ENCODE measurements at places on chromosomes 7 and 10.

DNA sequence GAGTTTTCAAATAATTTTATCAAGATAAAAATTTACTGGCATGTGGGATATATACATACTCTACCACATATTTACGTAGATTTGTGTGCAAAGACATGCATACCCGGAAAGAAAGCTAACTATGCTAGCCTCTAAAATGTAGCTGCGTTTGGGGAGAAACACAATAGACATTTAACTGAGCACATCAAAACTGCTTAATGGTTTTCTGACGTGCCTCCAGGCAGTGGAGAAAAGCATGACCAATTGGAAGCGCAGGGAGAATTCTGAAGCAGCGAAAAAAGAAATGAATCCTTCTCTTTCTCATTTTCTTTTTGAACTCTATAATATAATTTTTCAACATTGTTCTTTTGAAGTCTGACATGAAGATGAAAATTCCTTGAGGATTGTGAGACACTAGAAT lies 60.3 kb upstream of the LYZL1 start:
- no peak for DNase-seq

DNA sequence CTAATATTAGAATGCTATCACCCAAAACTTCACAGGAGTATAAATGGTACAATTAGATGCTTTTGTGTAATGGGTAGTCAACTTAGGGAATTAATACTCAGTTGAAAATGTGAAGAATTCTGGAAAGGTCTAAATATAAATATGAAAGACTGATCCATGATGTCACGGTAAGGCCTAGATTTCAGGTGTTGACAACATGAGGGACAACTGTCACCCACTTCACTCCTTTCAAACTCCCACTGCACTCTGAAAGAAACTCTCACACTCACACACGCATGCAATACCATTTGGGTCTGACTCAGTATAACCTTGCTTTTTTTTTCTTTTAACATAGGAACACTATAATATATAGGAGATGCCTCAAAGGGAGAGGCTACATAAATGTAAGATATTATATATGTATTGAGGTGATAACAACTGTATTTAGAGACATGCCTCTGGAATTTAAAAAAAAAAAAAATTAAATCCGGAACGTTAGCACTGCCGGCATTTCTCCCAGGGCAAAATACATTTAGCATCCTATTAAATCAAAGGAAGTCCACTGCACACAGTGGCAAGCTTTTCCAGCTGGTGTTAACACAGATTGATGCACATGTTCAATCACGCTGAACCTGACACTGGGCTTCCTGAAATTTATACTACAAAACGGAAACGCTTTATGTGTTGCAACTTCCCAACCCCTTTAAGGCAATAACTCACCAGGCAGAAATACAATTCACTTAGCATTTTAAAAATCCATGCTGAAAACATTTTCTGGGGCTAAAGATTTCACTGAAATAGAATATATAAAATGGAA lies 74.9 kb downstream of the RSU1 start:
- DNase-seq = no peak

- DNase-seq = no peak
Observed at GRCh38 chr7:129774359-129774758, 162.8 kb downstream of the NRF1 start.

DNA sequence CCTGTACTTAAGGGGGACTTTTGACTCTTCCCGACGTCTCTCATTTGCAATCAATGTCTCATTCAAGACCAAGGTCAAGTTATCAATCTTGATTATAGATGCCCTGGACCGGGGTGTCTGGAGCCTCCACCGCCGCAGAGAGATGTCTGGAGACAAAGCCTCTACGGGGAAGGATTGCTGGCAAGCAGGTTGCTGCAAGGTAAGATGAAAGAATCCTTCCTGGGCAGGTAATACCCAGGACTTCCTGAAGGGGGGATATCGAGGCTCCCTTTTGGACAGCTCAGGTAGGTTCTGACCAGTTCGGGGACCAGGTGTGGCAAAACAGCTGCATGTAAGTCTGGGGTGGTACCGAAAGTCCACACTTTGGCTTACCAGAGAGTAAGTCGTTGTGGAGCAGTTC lies 12.5 kb upstream of the CUX1 start:
- DNase-seq = no peak

DNA sequence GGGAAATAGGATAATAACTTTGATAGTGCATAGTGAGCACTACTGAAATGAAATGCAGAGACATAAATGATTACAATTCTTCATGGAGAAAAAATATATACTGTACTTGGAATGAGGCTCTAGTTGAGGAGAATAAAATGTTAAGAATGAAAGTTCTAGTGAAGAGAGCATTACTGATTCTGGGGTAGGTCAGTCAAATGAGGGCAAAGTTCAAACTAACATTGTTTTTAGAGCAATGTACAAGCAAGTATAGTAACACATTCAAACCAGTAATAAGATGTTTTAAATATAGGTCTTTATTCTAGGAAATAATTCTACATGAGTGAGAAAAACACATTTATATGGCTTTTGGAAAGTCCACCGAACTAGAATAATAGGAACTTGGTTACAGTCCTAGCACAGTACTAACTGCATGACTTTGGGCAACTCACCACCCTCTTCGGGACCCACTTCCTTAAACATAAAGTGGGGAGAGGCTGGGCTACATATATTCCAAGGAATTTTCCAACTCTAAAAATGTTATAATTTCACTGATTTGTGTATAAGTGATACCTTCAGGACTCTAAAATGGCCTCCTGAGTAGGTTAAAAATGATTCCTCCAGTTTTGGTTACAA lies 86.4 kb downstream of the CDK6 start:
- no peak for DNase-seq

- no peak for DNase-seq
Observed at GRCh38 chr10:70866424-70866823, 21.9 kb downstream of the PCBD1 start.

GRCh38 chr7:80277434-80278427 lies 143.1 kb downstream of the GNAI1 start:
- DNase-seq = no peak

- no peak for DNase-seq
Observed at GRCh38 chr10:33833566-33833965, 499.1 kb upstream of the NRP1 start.

GRCh38 chr7:123143252-123144006 lies 56.3 kb downstream of the SLC13A1 start:
- DNase-seq = no peak
